ENCODE measurements at places on chromosomes 6 and 20.
A peak's percentile ranks its signal among the peaks of the same experiment; 100 is the strongest.

DNA sequence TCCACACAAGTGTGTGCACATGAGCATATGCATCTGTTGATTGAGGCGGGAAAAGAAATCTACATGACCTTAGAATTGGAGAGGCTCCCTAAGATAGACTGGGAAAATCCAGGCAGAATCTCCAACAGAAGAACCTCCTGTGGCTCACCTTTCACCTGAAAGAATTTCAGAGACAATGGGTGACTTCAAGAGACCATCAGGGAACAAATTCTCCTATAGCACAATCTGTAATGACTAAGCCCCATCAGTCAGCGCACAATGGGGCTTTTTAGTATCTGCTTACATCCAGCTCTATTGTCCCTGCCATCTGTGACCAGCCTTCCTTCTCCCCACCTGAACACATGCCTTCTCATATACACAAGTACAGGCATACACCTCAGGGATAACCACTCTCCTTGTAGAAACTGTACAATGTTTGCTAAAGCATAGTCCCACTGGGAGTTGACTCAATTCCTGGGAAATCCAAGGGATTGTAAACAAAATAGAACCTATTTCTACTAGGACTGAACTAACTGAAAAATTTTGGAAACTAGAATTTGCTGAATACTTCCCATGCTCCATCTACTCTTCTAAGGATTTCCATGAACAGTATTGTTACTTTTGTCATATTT is 150.8 kb upstream of the STXBP5 start:
- DNase-seq, result no peak

GRCh38 chr20:58084966-58085365 is 143.5 kb downstream of the ANKRD60 start:
- no peak for DNase-seq

DNA sequence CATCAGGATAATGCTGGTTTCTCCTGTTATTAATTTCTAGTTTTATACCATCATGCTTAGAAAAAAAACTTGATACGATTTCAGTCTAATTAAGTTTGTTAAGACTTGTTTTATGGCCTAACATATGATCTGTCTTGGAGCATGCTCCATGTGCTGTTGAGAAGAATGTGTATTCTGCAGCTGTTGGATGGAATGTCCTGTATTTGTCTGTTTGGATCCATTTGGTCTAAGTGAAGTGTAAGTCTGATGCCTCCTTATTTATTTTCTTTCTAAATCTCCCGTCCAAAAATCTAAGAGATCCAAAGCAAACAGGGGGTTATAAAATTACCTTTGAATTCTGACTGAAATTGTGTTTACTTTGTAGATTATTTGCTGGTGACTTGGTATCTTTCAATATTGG is 30.0 kb upstream of the PRND start:
- no peak for DNase-seq

DNA sequence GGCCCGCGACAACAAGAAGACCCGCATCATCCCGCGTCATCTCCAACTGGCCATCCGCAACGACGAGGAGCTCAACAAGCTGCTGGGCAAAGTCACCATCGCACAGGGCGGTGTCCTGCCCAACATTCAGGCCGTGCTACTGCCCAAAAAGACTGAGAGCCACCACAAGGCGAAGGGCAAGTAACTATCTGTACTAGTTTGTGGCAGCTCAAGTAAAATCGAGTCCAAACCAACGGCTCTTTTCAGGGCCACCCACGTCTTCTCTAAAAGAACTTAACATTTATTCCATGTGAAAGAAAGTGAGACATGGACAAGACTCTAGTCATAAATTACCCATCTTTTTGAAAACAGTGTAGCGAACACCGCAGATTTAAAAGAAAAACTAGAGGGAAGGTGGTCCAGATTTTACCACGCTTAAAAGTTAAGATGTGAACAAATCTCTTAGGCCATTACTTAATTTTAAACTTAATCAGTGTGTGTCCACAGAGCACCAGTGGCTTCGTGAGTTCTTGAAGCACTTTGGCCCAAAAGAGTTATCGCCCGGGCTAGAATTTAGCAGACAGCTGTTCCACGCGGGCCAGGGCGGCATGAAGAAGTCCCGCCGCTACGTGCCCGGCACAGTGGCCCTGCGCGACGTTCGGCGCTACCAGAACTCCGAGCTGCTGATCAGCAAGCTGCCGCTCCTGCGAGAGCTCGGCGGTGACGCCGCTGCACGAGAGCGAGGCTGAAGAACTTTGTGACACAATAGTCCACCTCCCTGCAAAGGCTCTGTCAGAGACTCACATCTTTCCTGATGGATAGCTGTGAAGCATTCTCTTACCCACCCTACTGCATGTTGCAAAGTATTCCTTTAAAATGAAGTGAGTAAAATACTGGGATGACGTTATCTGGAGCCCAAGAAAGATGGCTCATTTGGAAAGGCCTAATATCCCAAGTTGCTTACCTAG is 113.9 kb upstream of the PRSS16 start:
- DNase-seq, result peak; percentile 42

- no peak for DNase-seq
These were observed 3.1 kb downstream of the NCOA7 start for GRCh38 chr6:125793863-125794262.

Data from germinal center (tissue), 1 donor.